CD4-positive, alpha-beta T cell treated with Interleukin-1 beta for 1 hour (primary cell): ENCODE measurements at places on chromosomes 4 and X.

DNA sequence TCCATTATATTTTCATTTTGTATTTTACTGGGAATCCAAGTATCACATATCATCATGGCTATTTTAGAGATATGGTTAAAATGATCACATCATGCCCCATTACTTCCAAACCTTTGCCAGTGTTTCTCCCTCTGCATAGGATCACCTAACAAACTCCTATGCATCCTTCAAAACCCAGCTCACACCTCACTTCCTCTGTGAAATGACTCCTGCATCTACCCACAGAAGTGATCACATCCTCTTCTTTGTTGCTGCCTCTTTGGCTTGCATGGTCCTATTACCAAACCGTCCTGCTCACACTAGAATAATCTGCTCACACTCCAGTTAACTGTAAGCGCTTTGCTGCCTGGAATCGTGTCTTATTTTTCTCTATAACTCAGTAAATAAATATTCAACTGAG lies 74.7 kb upstream of the C4orf50 start:
- DNase-seq, result no peak

GRCh38 chr4:179165000-179165738 lies 1722.9 kb upstream of the AGA start:
- DNase-seq, result no peak

DNA sequence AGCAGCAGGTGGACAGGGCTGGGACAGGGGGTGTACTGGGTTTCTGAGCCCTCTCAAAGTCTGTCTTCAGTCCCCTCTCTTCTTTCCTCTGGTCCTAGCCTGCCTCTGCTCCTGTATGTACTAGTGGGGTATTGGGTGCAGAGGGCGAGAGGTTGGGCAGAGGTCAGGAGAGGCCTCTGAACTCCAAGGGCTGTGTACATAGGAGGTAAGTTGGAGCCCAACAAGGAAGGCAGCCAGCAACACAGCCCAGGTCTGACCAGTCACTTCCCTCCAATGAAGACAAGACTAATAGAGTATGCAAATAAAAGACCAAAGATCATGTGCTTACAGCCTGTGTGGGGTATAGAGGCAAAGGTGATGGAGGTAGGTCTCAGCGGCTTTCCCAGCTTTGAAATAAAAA lies at the start of gene PFKFB1:
Gene PFKFB1, minus strand, starts transcription at position 90 of the 400 bp plus-strand sequence. CDS start 181 bp downstream, outside the sequence.
- DNase-seq, result no peak

DNA sequence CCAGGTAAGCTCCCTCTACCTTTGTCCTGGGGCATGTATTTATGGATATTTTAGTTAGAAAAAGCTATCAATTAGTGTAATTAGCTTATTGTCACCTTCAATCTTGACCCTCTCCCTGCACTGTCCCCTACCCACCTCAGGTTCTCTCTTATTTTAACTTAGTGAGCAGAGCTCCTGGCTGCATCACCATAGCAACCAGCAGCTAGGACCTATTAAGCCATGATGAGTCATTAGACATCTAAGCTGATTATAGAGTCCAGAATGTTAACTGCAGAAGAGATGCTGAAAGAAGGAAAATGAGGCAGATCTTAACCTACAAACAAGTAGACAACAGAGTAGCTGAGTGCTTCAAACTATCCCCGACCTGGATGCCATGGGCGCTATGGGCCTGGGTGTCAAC lies 36.6 kb downstream of the MAGEE2 start:
- no peak for DNase-seq

DNA sequence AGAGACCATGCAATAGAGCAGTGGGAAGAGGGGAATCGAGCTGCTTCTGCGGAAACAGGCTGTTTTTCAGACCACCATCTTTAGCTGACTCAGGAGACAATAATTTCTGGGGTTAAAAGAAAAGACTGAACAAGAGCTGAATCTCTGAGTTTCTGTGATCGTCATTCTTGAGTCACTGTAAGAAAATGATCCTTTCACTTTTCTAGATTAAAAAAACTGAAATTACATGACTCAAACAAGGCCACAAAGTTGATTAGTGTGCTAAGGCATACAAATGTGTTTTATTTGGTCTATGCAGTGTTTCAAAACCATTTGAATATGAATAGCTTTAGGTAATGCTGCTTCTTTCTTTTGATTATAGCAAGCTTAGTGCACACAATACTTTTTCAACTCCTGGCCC lies 194.4 kb upstream of the RPL34 start:
- no peak for DNase-seq

DNA sequence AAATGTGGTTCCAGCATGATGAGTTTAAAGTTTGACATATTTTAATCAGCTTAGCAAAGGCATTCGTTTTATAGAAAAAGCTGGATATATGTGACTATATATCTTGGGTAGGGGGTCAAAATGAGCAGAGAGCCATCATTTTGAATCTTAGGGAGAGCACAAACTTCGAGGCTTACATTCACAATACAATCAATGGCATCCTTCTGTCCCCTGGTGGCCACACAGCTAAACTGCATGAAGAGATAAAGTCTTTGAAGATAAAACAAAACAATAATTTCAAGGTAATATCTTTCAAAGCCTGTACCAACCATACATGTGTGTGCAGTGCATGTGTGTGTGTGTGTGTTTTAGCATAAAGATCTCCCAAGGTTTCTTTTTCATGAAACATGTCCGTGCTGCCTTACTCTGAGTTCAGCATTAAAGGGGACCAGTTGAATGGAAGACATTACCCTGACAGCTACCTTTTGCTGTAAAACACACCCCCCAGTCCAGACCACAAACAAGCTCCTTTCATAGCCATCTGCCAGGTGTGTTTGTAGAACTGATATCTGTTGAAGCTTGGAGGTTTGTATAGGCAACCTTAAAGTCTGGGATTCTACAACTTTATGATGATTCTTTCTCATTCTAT lies 22.0 kb downstream of the DYNLT3 start:
- DNase-seq, result peak; percentile 63

DNA sequence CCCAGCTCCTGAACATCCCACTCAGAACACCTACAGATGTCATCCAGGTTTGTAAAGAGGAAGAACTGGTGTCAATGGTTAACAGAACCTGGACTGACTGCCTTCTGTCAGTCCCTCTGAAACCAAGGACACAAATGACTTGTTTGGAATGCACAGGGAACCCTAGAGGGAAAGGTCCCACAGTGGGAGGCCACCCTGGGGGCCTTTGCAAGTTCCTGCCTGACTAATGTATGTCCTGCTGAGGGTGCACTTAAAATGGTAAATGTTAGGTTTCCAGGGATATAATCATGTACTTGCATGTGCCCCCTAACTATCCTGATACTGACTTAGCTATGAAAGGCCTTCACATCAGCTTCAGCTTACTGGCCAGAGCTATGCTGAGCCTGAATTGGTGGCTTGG lies 15.0 kb upstream of the XAGE2 start:
- DNase-seq, result no peak

DNA sequence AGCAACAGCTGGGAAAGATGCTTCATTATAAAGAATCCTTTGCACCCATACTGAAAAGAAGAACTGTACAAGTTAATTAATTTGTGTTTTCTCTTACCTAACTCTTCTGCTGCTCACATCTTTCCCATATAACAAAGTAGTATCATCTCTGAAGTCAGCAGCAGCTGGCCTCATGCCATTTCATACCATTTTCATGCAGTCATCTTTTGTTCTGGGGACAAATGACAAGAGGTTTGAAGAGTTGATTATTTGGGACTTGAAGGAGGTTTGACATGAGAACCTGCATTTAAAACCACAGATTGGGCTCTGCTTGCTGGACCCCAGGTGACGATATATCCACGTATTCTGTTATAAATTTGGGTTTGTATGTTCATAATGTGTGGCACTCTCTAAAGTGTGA lies 430.3 kb downstream of the SPRY1 start:
- no peak for DNase-seq

GRCh38 chrX:149513825-149514428 lies 8.8 kb upstream of the IDS start:
- DNase-seq, result no peak

DNA sequence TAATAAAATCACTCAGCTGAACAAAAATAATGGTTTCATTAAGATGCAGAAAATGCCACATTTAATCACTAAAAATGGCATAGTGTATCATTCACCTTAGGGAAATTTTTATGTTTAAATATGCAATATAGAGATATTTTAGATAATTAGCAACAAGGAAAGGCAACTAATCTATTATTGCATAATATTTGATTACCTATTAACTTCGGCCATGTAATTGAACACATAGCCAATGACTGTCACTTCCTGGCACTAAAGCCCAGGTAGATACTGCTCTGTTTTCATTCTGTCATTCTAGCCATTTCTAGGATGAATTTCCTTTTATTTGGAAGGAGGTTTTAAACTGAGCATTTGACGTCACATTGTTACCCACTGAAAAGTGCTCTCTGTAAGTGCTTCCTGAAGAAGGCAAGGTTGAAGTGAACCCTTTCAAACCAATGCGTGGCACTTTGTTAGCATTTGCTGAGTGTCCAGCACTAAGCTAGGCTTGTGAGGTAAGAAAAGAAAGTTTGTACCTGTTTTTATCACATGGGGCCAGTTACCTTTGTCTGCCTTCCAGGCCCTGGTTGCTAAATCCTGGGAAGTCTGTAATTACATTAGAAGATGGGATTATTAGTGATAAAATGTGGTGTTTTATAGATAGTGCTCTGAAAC lies 67.8 kb upstream of the LSM6 start:
- DNase-seq, result no peak

GRCh38 chr4:26812049-26812714 lies 48.5 kb upstream of the STIM2 start:
- DNase-seq, result no peak

DNA sequence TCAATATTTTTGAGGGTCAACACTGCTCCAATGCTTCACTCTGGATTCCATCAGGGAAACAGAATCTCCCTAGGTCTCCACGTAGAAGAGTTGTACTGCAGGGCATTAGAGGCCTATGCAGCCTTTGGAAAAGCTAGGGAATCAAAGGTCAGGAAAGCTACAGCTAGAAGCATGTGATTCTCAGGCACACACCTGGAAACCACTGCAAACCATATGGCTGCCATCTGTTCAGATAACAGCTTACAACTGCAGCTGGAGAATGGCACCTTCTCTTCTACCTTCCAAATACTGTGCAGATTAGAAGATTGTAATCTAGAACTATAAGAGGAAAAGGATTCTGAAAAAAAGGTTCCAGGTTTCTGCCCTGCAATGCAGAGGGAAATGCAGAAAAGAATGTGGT lies 60.6 kb downstream of the BTC start:
- no peak for DNase-seq

DNA sequence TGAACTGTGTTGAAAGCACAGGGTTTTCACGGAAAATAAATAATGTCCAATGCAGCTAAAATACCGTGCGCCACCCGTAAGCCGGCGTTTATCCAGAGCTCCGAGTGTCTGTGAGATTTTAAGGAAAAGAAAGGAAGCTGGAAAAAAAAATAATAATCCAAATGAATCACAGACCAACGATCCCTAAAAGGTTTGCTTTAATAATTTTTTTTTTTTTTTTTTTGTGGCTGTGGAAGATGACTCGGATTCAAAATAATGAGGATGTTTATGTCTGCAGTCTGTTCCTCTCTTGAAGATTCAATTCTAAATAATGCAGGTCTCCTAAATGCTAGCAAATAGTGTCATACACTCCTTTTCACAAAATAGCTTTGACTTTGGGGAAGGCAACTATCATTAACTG lies 84.6 kb upstream of the PPP2R3B start:
- no peak for DNase-seq

DNA sequence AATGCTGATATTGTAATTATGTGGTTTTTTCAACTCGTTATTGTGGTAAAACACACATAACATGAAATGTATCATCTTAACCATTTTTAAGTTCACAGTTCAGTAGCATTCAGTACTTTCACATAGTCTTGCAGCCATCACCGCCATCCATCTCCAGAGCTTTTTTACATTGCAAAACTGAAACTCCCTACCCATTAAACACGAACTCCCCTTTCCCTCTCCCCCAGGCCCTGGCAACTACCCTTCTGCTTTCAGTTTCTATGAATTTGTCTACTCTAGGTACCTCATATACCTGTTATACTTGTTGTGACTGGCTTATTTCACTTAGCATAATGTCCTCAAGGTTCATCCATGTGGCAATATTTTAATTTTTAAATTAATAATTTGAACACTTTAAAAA lies 380.6 kb downstream of the MAPK10 start:
- no peak for DNase-seq

- peak; percentile 0 for DNase-seq
Measured at GRCh38 chrX:75155447-75155826, 646 bp downstream of the ABCB7 start.

- DNase-seq, result peak; percentile 47
Measured at GRCh38 chr4:168831919-168832762, 177.9 kb downstream of the CBR4 start.

DNA sequence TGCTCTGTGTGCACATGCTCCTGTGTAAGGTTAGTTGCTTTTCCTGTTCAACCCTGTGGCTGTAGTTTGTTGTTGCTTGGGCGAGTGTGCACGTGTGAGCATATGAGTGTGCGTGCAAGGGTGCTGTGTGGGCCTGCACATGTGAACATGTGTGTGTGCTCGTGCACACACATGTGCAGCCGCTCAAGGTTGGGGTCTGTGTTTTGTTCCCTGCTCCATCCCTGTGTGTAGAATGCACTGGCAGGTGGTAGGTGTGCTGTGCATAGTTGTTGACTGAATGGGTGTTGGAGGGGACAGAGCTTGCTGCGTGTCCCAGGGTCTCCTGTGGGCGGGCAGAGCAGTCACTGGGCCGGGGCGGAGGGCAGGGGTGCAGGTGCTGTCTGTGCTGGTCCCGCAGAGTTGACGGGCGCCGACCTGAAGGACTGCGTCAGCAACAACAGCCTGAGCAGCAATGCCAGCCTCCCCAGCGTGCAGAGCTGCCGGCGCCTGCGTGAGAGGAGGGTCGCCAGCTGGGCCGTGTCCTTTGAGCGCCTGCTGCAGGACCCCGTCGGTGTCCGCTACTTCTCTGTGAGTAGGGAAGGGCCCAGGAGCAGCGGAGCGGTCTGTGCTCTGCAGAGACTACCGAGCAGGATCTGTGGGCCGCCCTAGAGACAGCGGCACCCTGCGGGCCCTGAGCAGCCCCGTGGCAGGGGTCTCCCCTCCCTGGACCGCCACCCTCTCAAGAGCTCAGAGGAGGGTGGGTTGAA lies 27.9 kb upstream of the HGFAC start:
- DNase-seq, result no peak
